ENCODE measurements at places on chromosomes 7 and 10.

DNA sequence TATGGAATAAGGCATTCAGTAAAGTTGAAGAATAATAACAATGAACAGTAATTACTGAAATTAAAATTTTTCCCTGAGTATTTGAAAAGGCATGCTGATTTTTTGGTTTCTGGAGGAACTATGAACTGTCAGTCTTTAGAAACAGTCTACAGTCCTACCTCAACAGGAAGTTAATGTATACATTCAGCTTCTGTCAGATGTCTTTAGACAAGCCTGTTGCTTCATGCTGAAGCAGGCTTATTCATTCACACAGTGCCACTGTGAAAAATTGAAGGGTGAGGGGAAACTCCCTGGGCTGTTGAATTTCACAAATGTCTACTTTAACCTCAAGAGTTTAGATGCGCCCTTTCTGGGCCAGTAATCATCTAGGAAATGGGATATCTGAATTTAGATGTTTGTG is 3.5 kb downstream of the NRF1 start:
- no peak for DNase-seq

DNA sequence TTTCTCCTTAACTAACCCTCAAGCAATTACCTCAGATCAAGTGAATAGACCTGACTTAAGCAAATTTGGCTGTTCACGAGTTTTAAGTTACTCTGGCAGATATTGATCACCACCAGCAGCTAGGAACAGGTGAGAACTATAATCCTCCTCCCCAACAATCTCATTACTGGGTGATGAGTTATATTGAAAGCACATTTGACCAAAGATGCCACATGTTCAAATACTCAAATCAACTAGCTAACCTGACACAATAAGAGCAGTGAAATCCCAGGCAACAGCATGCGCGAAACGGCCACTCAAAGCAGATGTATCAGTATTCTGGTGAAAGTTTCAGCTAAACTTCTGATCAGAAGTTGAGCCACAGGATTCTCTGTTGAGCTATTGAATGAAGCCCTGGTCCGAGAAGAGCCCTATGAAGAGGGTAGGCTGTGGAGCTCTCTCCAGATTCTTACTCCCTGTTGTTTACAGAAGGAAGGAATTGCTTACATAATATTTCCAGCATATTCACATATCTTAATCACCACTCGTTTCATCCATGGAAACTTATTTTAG is 52.6 kb downstream of the CAV1 start:
- DNase-seq = no peak

DNA sequence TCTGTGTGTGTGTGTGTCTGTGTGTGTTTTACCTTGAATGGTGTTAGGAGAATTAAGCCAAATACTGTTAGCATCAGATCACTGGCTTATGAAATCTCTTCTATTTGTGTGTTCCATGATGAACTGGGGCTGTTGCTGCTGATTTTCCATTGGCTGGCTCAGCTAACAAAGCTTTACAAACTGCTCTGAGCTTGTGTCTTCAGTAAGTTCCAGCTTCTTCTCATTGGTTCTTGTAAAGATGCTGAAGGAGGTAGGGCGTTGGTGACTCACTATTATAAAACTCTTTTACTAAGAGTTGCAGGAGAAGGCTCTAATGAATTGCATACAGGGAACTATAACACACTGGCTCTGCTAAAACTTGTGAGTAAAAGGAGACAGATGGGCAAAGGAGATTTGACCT is 136.4 kb upstream of the PRKCQ start:
- no peak for DNase-seq

DNA sequence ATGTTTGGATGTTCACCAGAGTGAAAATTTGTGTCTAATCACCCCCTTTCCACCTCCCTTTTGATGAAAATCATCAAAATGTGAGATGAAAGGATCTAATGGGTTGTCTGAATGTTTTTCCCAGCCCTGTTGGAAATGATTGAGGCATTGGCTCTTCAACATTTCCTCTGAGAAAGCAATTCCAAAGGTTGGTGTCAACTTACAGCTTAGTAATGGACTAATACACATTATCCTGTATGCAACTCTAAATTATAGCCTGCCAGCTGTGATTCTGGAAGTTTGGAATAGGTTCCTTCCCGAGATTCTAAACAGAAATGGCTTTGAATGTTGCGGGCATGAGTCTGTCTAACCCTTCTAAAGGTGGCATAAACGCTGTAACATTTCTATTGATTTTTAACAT is 152.9 kb downstream of the DYNC1I1 start:
- no peak for DNase-seq

- DNase-seq = no peak
Observed at GRCh38 chr7:142301299-142301698, 43.4 kb upstream of the PRSS58 start.

GRCh38 chr7:22728401-22729029 is 1.5 kb downstream of the IL6 start:
- no peak for DNase-seq

DNA sequence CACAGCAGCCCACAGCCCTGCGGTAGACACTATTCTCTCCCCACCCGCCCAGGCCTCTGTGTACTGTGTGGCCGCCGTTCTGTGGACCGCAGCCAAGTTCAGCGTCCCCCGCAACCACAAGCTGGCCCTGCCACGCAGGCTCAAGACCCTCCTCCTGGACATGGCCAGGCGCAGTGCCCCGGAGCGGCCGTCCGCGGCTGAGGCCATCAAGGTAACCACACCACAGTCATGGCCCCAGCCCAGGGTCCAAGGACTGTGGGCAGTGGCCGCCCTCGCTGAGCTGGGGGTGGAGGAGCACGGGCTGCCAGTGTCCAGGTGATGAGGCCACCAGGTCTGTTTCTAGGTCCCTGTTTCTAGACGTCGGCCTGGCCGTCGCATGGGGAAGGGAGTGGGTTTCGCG is 34.4 kb upstream of the UTF1 start:
- DNase-seq = no peak

GRCh38 chr10:23630376-23630775 is 191.5 kb downstream of the OTUD1 start:
- DNase-seq = no peak

DNA sequence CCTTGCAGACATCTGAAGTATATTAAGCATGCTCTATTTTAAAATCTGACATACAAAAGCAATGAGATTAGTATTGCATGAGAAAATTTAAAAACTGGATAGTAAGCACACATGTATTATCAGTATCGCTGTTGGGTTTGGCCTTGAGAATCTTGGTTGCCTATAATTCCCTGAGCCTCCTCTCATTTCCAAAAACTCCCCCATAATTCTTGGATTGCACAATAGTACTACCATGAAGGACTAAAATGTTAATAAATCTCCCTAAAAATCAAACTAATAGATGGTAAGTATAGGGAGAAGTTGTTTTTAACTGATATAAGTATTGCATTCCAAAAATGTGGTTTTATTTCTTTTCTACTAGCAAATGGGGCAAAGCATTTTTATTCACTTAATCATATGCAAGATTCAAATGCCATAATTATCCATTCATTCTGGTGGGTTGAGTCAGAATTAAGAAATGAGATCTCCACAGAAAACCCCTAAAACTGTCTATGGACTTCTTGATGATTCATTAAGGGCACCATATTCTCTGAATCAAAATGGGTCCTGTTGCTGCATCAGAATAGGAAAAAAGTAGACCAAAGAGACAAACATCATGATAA is 10.3 kb upstream of the VIM start:
- DNase-seq = no peak

- peak; percentile 26 for DNase-seq
Observed at GRCh38 chr10:23362879-23363792, 18.5 kb upstream of the C10orf67 start.

GRCh38 chr10:132100091-132100481 is 34.3 kb downstream of the JAKMIP3 start:
- DNase-seq = no peak

DNA sequence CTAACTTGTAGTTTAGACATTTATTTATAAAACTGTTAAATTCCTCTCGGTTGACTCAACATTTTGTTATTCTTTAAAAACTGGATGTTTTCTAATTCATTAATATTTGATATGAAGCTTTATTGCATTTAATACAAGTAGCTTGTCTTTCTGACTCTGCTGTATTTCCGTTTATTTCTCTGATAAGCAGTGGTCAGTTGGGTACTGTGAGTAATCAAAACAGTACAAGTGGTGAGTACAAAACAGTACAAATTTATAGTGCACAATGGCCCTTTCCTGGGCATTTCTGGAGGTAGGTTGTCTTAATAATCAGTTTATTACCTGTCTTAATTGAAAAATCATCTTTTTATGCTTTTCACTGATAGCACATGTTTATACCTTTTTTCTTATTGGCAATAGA is 182.7 kb downstream of the CCSER2 start:
- no peak for DNase-seq

DNA sequence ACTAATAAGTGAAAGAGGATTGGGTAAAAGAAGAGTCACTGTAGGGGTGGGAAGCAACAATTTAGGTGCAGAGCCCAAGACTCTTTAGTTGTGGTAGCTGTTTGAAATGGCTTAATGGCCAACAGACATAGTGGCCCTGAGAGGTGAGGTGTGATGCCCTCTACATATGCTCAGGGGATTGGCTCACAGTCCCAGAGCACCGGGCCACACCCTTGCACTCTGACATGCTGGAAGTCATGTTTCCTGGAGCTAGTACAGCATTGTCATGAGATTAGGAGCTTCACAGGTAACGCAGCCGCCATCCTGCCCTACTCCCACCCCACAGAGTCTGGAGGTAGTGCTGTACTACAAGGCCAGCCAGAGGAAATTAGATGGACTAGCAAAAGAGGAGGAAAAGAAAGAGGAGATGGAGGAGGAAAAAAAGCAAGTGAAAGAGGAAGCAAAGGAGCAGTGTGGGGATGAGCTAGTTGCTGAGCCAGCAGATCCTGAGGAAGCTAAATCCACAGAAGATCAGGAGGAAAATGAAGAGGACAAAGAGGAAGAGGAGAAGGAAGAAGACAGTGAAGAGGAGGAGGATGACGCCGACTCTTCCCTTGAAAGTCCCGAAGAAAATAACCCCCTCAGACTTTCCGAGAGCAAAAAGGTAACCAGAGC is 14.8 kb upstream of the FLNC start:
- DNase-seq = no peak

GRCh38 chr7:117008118-117008885 is 55.0 kb downstream of the ST7 start:
- DNase-seq = no peak

DNA sequence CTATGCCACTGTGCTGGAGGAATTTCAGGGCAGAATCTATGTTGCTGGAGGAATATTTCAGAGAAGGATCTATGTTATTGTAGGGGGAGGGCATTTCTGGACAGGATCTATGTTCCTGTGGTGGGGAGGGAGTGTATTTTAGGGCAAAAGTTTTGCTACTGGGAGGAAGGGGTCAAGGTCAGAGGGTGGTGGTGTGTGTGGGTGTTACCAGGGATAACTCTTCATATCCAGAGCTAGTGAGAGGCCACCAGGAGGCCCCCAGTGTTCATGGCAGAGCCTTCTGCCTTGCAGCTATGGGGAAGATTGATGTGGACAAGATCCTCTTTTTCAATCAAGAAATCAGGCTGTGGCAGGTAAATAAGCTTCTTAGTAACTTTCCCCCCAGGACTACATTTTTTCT is 2.0 kb upstream of the STRA8 start:
- no peak for DNase-seq

DNA sequence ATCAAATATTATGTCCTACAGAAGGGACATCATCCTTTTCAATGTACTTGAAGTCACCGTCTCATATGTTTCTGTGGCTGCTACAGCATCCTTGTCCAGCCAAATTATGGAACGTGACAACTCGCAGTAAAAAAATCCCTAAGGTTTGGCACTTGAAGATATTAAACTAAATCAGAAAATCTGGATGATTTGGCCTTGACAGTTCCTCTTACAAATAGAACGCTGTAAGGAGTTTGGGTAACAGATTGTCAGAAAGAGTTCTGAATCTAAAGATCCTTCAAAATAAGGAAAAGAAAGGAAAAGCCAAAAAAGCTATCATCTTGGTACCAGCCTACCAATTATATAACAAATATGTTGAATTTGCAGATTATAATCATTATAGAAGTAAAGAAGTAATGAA is 21.0 kb downstream of the XRCC2 start:
- DNase-seq = no peak

DNA sequence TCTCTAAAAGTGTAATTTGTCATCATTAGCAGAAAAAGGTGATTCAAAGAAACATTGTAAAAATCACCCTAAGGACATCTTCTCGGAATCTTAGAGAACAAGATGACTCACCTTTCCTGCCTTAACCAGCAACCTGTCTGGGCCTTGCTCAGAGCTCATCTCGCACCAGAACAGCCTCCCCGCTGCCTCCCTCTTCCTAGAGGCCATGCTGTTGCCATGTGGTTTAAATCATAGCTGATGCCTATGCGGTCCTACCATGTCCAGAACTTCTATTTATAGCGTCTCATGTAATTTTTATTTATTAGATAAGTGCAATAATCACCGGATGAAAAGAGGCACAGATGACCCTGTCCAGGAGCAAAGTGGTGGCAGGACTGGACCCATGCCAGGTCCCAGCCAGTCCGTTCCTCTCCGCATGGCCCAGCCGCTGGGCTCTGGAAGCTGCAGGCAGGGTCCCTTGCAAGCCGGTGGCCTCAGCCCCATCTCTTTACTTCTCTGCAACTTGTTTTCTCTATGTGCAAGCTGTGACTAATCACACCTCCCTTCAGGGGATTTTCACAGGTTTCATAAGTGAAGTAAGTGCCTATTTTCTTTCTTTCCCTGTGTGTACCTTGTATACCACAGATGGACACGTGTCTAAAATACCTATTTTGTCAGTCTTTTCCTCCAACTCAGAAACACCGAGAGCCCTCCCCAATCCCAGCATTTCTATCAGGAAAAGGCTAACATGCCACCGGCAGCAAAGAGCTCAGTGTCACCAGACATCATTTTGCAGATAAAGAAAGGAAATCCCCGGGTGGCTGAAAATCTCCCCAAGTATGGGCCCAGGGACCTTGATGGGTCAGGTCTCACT is 27.1 kb downstream of the KLF6 start:
- DNase-seq = peak; percentile 47

GRCh38 chr7:16921644-16922257 is 40.0 kb upstream of the AGR3 start:
- DNase-seq = no peak

GRCh38 chr7:49631960-49632359 is 141.5 kb upstream of the VWC2 start:
- DNase-seq = no peak

DNA sequence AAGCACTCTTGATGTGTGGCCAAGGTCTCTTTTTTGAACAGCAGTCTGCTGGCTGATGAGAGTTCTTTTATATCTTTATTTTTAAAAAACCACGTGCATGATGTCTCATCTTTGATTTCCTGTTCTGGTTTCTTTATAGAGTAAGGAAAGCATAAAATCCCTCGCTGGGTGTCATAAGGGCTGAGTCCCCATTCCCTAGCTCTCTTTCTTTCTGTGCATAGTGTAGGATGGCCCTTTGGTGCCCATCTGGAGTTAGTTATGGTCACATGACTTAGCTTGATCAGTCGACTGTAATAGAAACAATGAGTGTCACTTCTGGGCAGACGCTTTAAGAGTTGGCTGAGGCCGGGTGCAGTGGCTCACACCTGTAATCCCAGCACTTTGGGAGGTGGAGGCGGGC is 38.5 kb downstream of the GHRHR start:
- DNase-seq = no peak

- DNase-seq = no peak
Observed at GRCh38 chr10:105239311-105240219, 598.5 kb downstream of the SORCS3 start.

GRCh38 chr7:118872568-118872967 is 648.1 kb downstream of the ANKRD7 start:
- DNase-seq = no peak

Measured in stimulated activated CD4-positive, alpha-beta T cell treated with anti-CD3 and anti-CD28 coated beads, Interleukin-4, amount 100 ng/mL, for 48 hours (primary cell).